ENCODE measurements at places on chromosomes 4 and X.

DNA sequence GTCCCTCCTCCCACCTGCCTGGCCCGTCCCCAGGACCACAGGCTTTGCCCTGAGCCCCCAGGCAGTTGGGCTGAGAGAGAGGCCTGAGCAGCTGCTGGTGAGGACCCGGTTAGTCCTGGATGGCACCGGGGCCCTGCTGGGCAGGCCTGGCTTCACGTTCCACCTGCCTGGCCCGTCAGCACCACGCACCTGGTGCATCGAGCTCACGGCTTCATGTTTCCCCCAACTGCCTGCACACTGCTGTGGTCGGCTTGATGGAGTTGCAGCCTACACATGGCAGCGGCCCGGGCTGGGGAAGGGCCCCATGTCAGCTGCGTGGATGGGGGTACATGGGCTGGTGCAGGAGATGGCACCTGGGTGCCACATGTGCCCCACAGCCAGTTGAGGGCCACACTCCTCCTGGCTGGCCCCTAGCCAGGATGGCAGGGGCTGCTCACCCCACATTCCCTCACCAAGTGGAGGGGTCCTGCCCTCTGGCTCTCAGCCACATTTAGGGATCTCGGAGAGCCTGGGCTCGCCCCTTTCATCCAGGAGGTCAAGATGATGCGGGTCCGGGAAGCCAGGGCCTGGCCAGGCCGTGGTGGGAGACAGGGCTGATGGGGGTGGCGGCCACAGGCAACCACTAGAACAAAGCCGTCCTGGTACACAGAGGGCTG is 28.5 kb downstream of the NKX1-1 start:
- no peak for DNase-seq

DNA sequence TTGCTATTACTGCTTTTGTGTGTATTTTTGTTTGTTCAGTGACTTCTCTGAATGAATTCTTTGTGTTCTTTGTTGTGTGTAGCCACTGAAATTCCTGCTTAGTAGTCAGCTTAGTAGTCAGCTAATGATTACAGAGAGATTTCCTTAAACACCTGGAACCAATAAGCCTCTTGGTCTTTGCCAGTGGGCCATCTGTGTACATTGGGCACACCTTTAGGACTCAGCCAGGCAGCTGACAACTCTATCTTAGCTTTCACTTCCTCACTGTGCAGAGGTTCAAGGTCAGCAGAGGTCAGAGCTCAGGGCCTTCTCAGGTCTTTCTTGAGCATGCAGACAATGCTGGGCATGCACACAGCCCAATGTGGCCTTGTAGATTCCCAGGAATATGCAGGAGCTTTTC is 59.3 kb downstream of the RWDD4 start:
- no peak for DNase-seq

GRCh38 chr4:38930707-38931106 is 63.1 kb downstream of the FAM114A1 start:
- DNase-seq = no peak

GRCh38 chr4:73741031-73741749 is 821 bp downstream of the CXCL8 start:
- DNase-seq = no peak

DNA sequence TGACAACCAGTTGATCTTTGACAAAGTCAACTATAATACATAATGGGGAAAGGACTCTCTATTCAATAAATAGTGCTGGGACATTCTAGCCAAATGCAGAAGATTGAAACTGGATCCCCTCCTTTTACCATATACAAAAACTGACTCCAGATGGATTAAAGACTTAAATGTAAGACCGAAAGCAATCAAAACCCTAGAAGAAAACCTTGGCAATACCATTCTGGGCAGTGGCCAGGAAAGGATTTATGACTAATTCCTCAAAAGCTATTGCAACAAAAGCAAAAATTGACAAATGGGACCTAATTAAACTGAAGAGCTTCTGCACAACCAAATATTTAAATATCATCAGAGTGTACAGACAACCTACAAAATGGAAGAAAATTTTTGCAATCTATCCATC is 185.1 kb downstream of the NPNT start:
- no peak for DNase-seq

GRCh38 chr4:1309261-1310010 is 19.7 kb downstream of the MAEA start:
- no peak for DNase-seq

DNA sequence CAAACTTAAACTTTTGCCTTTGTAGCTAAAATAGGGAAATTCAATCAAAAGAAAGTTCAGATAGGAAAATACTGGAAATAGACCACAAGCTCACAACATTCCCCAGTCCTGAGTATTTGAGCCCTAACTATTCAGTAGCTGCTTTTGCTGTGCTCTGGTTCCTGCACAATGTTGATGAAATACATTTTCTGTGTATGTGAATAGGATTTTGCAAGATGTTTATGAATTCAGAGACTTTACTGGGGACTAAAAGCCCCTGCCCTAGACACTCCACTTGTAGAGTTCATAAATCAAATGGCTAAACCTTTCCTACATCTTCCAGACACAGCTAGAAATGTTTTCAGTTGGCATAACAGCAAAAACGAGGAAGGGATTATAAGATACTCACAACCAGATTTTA is 105.9 kb downstream of the FBXO8 start:
- no peak for DNase-seq

- no peak for DNase-seq
Observed at GRCh38 chr4:75909405-75909804, 7.2 kb upstream of the PPEF2 start.

- DNase-seq = no peak
Observed at GRCh38 chrX:37763400-37763799, 16.5 kb upstream of the CYBB start.

- DNase-seq = no peak
Observed at GRCh38 chrX:15416133-15416993, 32.1 kb upstream of the VEGFD start.

DNA sequence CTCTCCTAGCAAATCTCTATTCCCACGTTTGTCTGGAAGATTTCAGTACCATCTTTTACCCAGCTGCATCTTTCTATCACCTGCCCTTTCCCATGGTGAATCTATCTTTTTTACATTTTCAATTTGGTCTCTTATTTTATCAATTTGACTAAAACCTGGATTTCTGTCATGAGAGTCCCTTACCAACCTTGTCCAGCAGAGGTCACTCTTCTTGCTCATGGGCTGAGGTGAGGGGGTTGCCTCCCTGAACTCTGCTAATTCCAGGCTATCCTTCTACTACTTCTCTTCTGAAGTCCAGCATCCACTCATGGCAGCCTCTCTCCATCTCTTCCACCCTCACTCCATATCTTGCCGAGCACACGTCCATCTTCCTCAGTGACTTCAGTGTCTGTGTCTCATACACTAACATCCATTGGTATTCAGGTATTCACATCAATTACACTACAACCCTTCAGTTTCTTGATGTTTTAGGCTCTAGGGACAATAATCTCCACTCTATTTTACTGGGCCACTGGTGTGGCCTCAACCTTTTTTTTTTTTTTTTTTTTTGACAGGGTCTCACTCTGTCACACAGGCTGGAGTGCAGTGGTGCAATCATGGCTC is 17.8 kb upstream of the ZNF827 start:
- no peak for DNase-seq

GRCh38 chr4:40995850-40996249 is 218.5 kb downstream of the APBB2 start:
- no peak for DNase-seq

- no peak for DNase-seq
Observed at GRCh38 chrX:283115-283845, 2.1 kb downstream of the PLCXD1 start.

DNA sequence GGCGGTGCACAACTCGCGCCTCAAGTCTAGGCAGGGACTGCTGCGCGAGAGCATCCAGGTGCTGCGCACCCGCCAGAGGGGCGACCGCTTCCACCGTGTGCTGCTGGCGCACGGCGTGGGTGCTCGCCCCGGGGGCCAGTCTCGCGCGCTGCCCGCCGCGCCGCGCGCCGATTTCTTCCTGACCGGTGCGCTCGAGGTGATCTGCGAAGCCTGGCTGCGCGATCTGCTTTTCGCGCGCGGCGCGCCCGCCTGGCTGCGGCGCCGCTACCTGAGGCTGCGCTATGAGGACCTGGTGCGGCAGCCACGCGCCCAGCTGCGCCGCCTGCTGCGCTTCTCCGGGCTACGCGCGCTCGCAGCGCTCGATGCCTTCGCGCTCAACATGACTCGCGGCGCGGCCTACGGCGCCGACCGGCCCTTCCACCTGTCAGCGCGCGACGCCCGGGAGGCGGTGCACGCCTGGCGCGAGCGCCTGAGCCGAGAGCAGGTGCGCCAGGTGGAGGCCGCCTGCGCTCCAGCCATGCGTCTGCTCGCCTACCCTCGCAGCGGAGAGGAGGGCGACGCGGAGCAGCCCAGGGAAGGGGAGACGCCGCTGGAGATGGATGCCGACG is 1.3 kb downstream of the CHST7 start:
- DNase-seq = peak; percentile 71

DNA sequence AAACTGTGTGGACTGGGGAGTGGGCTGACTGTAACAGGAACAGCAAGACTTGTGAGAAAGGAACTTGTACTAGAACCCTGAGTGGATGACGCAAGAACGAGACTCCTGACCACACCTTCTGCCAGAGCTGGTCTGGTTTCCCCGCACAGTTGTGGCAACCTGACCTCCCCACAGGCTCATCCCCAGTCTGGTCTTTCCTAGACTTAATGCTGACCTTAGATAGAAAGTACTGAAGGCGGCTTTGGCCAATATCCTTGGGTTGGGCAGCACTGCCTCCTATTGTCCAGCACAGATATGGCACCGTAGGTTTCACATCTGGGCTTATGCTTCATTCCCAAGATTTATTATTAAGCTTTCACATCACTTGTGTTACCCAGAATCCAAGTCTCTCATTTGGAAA is 137.8 kb upstream of the FRG1 start:
- no peak for DNase-seq
